ENCODE measurements at places on chromosomes 1 and 21.

GRCh38 chr1:152983743-152984142 is at the start of gene SPRR1A:
Gene SPRR1A, plus strand, starts transcription at chr1:152984081. Its CDS starts 1,150 bp downstream, at chr1:152985231.
- DNase-seq: no peak

DNA sequence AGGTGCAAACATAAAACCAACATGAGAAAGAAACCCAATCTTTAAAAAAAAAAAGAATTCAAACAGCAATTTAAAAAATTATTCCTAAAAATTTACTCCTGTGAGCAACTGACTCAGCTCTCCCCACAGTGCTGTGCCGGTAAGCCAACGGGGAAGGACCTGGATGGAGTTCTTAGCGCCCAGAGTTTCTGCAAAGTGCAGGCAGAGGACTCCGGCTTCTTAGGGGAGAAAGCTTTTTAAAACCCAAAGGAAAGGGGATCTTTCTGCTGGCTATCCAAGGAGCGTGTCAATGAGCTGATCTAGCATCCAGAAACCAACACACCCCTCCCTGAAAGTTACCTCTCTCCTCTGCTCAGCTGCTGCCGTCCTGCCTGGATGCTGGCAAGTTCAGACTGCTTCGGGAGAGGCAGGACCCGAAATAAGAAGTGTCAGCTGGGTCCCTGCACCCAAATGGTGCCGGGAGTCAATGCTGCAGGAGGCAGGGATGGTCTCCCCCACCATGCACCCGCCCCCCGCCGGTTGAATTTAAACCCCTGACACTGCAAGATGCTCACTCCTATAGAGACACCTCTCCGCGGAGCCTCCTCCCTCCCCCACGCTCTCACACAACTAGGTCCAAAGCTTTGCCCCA is 32.2 kb upstream of the H6PD start:
- DNase-seq: no peak

- no peak for DNase-seq
Measured at GRCh38 chr1:2300851-2301606, 72.9 kb downstream of the SKI start.

- no peak for DNase-seq
Measured at GRCh38 chr1:67760030-67760821, 73.0 kb downstream of the GNG12 start.

GRCh38 chr1:208278638-208279037 is 34.5 kb upstream of the PLXNA2 start:
- no peak for DNase-seq

DNA sequence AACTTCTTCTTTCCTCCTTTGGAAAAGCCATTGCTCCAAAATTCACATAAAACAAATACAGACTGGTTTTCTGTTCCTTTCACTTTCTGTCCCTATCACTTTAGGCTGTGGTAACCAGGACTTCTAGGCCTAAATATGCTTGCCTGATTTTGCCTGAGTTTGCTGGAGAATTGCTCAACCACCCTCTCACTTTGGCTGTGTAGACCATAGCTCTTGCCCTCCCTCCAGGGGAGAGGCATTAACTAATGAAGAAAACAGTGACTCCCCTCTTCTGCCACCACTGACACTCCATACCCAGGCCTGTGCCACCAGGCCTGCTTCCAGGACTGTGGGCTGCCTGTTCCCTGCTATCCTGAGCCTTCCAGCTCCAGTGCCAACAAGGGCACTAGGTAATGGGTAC is 163.5 kb downstream of the TOMM20 start:
- no peak for DNase-seq

DNA sequence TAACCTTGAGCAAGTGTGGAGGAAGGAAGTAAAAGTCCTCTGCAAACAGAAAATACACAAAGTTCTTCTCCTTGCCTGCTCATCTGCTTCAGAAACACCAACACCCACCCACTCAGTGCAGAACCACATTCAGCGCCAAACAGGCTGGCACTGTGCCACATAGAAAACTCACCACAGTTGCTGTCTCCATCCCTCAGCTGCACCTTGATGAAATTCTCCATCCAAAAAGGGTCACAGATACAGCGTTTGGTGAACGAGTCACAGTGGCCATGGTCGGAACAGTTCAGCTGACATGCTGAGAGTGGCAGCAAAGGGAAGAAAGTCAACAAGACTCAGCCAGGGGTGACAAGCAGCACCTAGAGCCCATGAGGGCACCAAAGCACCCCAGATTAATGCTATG is 114.5 kb downstream of the KIAA0319L start:
- DNase-seq: no peak

- DNase-seq: no peak
Measured at GRCh38 chr1:8408151-8408839, 90.4 kb downstream of the SLC45A1 start.

DNA sequence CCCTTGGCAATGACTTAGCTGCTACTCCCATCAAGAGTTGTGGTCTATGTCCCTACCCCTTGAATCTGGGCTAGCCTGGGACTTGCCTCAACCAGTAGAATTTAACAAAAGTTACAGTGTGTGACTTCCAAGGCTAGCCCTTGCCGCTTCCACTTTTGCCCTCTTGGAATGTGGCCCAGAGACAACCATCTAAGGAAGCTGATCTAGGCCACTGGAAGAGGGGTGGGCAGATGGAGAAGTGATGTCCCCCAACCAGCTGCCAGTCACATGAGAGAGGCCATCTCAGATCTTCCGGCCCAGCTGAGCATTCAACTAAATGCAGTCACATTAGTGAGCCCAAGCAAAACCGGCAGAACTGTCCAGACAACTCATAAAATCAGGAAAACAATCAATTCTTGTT is 115.1 kb downstream of the TOMM20 start:
- DNase-seq: no peak

DNA sequence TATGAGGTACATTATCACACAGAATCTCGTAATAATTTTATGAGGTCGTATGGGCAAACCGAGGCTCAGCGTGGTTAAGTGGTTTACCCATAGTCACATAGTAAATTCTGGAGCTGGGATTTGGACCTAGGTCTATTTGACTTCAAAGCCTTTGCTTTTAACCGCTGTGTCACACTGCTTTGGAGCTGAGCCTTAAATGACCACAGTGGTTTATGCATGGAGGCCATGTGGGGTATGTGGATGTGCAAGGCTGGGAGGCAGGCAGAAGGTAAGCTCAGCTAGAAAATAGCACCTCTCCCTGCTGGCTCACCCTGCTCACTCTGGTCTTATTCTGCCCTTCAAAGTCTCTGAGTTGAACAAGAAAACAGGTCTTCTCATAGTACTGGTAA is 269.5 kb downstream of the TRABD2B start:
- no peak for DNase-seq

- DNase-seq: no peak
Measured at GRCh38 chr1:151831605-151832004, at the start of gene RORC. Gene RORC, minus strand, starts transcription at chr1:151831802. Its CDS starts 38 bp downstream, at chr1:151831764.

- no peak for DNase-seq
Measured at GRCh38 chr1:109641078-109641740, 14.7 kb upstream of the GSTM4 start.

DNA sequence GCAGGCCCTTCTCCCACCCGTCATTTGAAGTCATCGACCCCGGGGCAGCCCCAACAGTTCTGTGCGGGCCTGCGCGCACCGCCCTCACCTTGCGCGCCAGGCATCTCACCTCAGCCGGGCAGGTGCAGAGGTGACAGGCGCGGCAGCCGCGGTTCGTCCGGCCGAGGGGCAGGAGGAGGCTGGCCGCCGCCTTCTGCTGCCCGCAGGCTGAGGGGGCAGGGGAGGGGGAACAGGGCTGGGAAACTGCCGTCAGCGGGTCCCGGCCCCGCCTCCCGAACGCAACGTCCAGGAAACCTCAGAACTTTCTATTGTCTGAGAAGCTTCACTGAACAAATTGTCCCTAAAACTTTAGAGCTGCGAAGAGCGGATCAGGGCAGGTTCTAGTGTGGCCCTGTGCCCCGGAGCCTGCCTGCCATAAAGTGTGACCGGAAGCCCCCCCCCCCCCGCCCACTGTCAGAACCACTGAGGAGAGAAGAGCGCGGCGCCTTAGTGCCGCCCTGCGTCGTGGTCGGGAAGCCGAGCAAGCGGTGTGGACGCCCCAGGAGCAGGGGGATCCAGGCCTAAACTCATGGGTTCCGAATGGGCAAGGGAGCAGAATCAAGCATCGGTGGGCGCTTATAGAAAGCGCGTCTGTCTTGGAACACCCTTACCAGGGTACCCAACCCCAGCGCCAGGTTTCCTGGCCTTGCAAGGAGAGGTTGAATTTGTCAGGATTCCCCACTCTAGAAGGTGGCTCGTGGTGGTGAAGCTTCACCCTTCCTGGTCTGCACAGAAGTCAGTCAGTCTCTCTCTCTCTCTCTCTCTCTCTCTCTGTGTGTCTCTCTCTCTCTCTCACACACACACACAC is 13.3 kb upstream of the TBX15 start:
- DNase-seq: no peak

DNA sequence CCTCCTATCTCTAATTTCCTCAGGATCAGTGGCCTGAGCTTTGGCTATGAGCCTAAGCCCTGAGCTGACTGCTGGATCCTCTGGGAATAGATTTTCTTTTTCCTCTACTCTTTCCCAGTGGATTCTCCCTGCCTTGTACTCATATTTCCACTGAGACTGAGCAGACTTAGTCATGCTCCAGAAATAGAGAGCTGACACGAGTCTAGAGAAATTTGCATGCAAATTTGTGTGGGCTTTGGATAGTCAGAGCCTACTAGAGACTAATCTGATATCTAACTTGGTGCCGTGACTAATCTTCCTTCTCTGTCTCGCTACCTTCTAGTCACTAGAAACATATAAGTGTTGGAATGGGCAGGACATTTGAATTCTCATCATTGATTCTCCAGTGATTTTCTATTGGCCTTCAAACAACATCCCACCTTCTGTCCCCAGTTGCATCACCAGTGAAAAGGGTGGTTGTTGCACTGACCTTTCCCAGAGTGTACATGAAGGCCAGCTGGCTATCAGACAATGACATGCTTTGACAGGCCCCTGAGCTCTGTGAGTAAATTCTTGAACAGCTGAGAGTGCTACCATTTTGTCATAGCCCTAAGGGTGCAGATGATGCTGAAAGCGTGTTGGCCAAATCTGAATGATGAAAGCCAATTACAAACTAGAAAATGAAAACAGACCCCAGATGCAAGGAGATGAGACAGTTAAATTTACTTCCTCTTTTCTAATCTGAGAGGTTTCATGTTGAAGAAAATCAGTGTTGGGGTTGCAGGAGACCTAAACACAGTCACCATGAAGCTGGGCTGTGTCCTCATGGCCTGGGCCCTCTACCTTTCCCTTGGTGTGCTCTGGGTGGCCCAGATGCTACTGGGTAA is at the start of gene FCRLA:
FCRLA (plus strand) TSS at position 748 of the 866 bp plus-strand sequence; CDS start at position 784, 36 bp downstream.
- no peak for DNase-seq

- DNase-seq: no peak
Measured at GRCh38 chr21:17697473-17697872, 84.8 kb upstream of the BTG3 start.

DNA sequence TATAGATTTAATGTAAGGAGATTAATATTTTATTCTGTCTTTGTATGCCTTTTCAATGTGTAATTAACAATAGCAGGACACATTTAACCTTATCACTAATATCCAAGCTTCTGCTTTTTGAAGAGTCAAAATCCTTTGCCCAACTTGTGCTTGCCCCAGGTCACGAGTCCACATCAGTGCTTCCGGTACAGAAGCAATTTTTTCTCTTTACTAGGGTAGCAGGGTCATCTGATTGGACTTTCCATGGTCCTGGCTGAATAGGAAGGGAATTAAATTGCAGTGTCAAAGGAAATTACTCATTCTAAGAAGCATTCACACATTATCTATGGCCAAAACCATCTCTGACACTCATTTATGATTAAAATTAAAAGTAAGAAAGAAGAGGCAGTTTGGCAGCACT is 460.5 kb upstream of the ADGRL2 start:
- no peak for DNase-seq

- no peak for DNase-seq
Measured at GRCh38 chr1:10033359-10033845, 644 bp downstream of the UBE4B start.

GRCh38 chr1:161096530-161096929 is 1.6 kb upstream of the KLHDC9 start:
- DNase-seq: no peak

GRCh38 chr1:7594002-7594713 is 176.9 kb upstream of the VAMP3 start:
- DNase-seq: no peak

DNA sequence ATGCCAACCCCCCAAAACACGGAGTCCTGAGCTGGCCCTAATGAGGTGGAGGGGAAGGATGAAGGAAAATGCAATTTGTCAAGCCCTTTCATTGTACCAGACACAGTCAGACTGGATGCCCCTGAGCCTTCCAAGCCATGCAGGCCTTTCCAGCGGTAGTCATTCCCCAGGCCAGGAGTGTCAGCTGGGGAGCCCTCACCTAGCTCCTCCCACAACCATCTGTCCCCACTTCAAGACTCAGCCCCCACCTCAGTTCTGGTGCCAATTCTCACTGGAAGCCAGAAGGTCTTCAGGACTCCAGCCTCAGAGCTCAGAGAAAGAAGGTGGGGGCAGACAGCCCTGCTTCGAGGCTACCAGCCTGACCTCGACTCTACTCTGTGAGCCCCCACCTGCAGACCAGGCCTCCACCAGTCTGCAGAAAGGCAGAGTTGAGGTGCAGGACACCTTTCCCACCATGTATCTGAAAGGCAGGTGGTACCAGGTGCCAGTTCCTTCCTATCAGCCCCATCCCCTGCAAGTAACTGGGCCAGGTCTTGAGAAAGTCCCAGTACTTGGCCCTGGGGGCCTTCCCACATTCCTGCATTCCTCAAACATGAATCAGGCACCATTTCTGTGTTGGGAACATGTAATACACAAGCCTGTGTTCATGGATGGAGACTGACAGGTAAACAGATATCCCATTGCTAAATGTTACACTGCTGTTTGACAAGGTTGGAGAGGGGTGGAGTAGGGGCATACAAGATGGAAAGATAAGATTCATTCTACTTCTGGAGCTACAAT is 180.6 kb upstream of the EDN2 start:
- no peak for DNase-seq

All from pulmonary artery endothelial cell (primary cell).